ENCODE measurements at places on chromosomes 13 and 19. TPM values are rescaled to one million over a fixed set of nuclear protein-coding genes. Genes with fewer than 3 reads are reported as not detected.
A peak's percentile ranks its signal among the peaks of the same experiment; 100 is the strongest.

Gene NXNL1
- total RNA-seq: not detected

Gene ATP4B
- 0.34 TPM for total RNA-seq

Gene OR7G3
- total RNA-seq: not detected

Gene OR7E24
- not detected for total RNA-seq

Gene CYP4F8
- total RNA-seq: 14.9 TPM

Gene SIGLEC9
- 0.77 TPM for total RNA-seq

Gene ZNF331
- 39.6 TPM for total RNA-seq

GRCh38 chr13:71759651-71760511, 107.1 kb downstream of the DACH1 start:
- H3K4me1 ChIP-seq: no peaks in the 10 kb centered on the region
- DNase-seq: no peak
- no peak overlapping the region for H3K27ac ChIP-seq
- H3K36me3 ChIP-seq: no peaks in the 10 kb centered on the region
- H3K4me3 ChIP-seq: no peak overlapping the region

- DNase-seq: no peak
- H3K4me1 ChIP-seq: no peaks in the 10 kb centered on the region
- no peaks in the 10 kb centered on the region for H3K27me3 ChIP-seq
- no peak overlapping the region for H3K4me3 ChIP-seq
- peaks cover 4% of the 10 kb centered on the region for H3K36me3 ChIP-seq
- H3K27ac ChIP-seq: no peak overlapping the region
Observed at GRCh38 chr19:24060687-24061356, 26.2 kb upstream of the ZNF254 start.

GRCh38 chr13:25375727-25376358, 4.1 kb downstream of the ATP8A2 start:
- peak; percentile 7 for DNase-seq
- no peaks in the 10 kb centered on the region for H3K36me3 ChIP-seq
- H3K27me3 ChIP-seq: peaks cover 5% of the 10 kb centered on the region
- H3K4me1 ChIP-seq: no peaks in the 10 kb centered on the region
- no peak overlapping the region for H3K27ac ChIP-seq

- no peak overlapping the region for H3K4me3 ChIP-seq
- no peak for DNase-seq
- no peaks in the 10 kb centered on the region for H3K27me3 ChIP-seq
- no peak overlapping the region for H3K27ac ChIP-seq
Observed at GRCh38 chr19:38045554-38046253, 138.7 kb downstream of the SIPA1L3 start.

DNA sequence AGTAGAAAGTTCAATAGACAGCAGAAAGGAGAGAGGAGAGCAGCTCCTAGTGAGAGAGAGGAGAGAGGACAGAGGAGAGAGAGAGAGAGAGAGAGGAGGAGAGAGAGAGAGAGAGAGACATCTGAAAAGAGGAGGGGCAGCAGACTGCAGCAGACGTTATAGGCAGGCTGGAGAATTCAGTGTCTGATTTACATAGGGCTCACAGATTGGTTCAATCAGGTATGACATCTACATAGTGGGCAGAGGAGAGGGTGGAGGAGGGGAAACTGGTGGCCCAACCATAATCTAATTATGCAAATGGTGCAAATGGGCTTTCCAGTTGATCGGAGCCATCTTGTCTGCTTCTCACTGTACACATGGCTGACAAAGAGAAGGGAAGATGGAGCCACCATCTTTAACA, 221.3 kb upstream of the TRPC4 start:
- no peak overlapping the region for H3K27ac ChIP-seq
- H3K4me1 ChIP-seq: no peaks in the 10 kb centered on the region
- no peak for DNase-seq
- H3K36me3 ChIP-seq: no peaks in the 10 kb centered on the region
- no peaks in the 10 kb centered on the region for H3K27me3 ChIP-seq

DNA sequence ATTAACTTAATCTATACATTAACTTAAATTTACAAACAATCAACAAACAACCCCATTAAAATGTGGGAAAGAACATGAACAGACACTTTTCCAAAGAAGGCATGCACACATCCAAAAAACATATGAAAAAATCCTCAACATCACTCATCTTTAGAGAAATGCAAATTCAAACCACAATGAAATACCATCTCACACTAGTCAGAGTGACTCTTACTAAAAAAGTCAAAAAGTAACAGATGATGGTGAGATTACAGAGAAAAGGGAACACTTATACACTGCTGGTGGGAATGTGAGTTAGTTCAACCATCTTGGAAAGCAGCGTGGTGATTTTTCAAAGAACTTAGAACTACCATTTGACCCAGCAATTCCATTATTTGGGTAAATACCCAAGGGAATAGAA, 759.2 kb upstream of the SLITRK1 start:
- DNase-seq: no peak
- no peak overlapping the region for H3K27ac ChIP-seq
- H3K36me3 ChIP-seq: no peaks in the 10 kb centered on the region
- no peaks in the 10 kb centered on the region for H3K4me1 ChIP-seq
- H3K4me3 ChIP-seq: no peak overlapping the region

DNA sequence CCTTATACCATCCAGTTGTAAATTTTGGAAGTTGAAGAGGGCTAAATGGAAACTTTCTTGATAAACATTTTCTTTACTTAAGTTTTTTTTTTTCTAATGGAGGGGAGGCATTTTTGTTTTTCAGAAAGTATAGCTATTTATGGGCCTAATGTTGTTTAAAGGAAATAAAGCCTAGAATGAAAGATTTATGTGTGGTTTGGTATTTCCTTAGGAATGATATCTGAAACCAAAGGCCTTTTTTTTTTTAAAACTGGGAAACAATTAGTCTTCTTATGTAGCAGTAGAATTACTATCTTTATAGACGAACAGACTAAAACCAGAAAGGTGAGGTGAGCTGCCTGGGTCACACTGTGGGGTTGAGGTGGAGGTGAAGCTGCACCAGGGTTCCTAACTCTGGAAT, 80.1 kb downstream of the ESD start:
- H3K27me3 ChIP-seq: no peaks in the 10 kb centered on the region
- DNase-seq: no peak
- no peak overlapping the region for H3K27ac ChIP-seq
- no peak overlapping the region for H3K4me3 ChIP-seq

GRCh38 chr19:48752496-48753365, at the start of gene FUT1:
FUT1 (minus strand) TSS chr19:48752641; CDS start chr19:48751281, 1,360 bp downstream.
- H3K27me3 ChIP-seq: no peaks in the 10 kb centered on the region
- peak; percentile 89 for DNase-seq
- peak within 1 kb of the TSS; percentile 66 for H3K27ac ChIP-seq
- no peaks in the 10 kb centered on the region for H3K4me1 ChIP-seq
- no peaks in the 10 kb centered on the region for H3K36me3 ChIP-seq
- peak within 1 kb of the TSS; percentile 48 for H3K4me3 ChIP-seq

GRCh38 chr19:2171349-2172145, 7.8 kb downstream of the DOT1L start:
- H3K4me3 ChIP-seq: no peak overlapping the region
- H3K4me1 ChIP-seq: peaks cover 25% of the 10 kb centered on the region
- no peaks in the 10 kb centered on the region for H3K36me3 ChIP-seq

DNA sequence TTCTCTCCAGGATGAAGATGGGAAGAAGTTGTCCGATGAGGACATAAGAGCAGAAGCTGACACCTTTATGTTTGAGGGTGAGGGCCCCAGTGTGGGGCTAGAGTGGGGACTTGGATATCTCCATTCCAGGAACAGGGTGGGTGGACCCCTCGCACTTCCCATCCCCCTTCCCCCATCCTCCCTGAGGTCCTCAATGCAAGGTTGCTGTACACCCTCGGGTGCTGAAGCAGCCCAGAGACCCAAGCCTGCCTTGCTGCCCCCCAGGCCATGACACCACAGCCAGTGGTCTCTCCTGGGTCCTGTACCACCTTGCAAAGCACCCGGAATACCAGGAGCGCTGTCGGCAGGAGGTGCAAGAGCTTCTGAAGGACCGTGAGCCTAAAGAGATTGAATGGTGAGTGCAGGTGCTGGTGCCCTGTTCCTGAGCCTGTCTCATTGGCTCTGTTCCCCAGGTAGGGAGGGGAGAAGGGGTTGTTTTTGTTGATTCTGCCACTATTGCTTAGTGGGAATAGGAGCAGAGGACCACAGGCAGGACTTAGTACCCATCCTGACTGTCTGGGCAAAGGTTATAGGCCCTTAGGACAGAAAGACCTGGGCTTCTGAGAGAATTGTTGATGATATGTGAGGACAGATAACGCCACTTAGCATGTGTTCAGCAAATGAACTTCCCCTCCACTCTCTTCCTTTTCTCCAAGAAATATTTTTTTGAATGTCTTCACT, 12.0 kb downstream of the CYP4F3 start:
- no peak overlapping the region for H3K27ac ChIP-seq
- H3K27me3 ChIP-seq: no peaks in the 10 kb centered on the region
- H3K36me3 ChIP-seq: no peaks in the 10 kb centered on the region
- H3K4me1 ChIP-seq: no peaks in the 10 kb centered on the region
- H3K4me3 ChIP-seq: no peak overlapping the region
- no peak for DNase-seq

- DNase-seq: no peak
- no peak overlapping the region for H3K27ac ChIP-seq
- H3K4me1 ChIP-seq: peaks cover 2% of the 10 kb centered on the region
- H3K4me3 ChIP-seq: no peak overlapping the region
Observed at GRCh38 chr13:60162096-60162495, 1.6 kb downstream of the DIAPH3 start.

DNA sequence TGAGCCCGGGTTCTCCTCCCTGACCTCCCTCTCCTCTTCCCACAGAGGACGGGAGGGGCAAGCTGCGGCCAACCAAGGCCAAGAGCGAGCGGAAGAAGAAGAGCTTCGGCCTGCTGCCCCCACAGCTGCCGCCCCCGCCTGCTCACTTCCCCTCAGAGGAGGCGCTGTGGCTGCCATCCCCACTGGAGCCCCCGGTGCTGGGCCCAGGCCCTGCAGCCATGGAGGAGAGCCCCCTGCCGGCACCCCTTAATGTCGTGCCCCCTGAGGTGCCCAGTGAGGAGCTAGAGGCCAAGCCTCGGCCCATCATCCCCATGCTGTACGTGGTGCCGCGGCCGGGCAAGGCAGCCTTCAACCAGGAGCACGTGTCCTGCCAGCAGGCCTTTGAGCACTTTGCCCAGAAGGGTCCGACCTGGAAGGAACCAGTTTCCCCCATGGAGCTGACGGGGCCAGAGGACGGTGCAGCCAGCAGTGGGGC, 162.2 kb downstream of the KDM4B start:
- peaks cover 23% of the 10 kb centered on the region for H3K36me3 ChIP-seq
- peaks cover 9% of the 10 kb centered on the region for H3K4me1 ChIP-seq
- H3K27ac ChIP-seq: no peak overlapping the region
- DNase-seq: no peak
- no peaks in the 10 kb centered on the region for H3K27me3 ChIP-seq

DNA sequence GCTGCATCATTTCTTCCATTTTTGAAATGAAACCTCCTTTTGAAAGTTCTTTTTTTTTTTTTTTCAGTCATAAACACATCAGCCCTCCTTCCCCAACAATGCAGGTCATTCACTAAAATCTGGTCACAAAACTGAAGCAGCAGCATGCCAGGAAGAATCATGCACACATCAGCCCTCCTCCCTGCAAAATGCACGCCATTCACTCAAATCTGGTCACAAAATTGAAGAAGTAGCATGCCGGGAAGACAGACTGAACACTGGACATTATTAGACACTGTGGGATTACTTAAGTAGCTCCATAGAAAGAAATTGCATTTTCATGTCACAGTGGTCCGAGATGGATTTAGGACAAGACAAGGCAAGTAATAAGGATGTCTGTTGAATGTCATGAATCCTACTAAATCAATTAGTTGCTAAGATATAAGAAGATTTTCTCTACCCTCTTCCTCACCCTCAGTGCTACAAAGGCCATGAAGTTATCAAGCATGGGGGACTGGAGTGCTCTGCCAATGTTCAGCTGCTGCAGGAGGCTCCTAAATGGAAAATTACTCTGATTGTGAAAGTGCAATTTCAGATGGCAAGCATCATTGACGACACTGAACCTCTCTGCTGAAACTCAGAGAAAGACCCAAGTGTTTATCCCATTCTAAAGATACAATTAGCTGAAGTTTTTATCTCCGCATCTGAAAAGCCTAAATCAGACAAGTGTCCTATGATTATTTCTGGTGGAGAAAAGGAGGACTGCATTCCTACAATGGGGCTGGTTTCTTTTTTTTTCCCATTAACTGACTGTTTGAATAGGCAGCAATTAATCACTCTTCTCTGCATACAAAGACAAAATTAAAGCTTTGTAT, 913.2 kb downstream of the DIAPH3 start:
- no peak overlapping the region for H3K4me3 ChIP-seq
- no peaks in the 10 kb centered on the region for H3K4me1 ChIP-seq
- no peak overlapping the region for H3K27ac ChIP-seq
- no peak for DNase-seq
- H3K36me3 ChIP-seq: no peaks in the 10 kb centered on the region
- H3K27me3 ChIP-seq: no peaks in the 10 kb centered on the region

DNA sequence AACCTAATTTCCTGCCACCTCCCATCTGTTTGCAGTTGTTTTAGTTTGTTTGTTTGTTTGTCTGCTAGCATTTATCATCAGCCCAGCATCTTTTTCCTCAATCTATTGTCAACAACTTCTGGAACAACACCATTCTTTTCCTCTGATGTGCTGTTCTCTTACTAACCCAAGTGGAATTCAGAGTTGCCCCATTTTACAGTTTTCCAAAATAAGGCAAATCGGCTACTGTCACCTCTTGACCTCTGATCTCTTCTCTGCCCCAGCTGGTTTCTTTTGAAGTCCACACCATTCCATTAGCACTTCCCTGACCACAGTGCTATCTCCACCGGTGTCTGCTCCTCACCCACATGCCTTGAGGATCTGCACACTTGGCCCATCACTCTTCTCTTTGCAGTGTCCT, 102.4 kb downstream of the EFNB2 start:
- no peak overlapping the region for H3K27ac ChIP-seq
- no peak for DNase-seq
- H3K36me3 ChIP-seq: no peaks in the 10 kb centered on the region
- no peak overlapping the region for H3K4me3 ChIP-seq
- H3K27me3 ChIP-seq: no peaks in the 10 kb centered on the region

DNA sequence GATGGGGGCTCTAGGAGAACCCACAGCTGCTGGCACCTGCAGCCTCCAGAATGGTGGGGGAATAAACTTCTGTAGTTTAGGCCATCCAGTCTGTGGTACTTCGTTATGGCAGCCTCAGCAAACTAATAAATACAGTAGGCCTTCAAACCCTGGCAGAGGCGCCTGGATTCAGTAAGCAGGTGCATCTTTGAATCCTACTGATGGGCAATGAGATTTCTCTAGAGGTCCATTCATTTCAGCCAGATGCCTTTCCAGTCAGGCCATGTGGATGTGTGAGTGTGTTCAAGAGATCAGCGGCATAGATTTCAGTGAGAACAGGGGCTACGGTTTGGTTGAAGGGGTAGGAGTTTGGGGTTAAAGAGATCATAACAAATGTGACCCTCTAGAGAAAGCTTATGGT, 183.5 kb upstream of the RNF113B start:
- no peaks in the 10 kb centered on the region for H3K27me3 ChIP-seq
- H3K36me3 ChIP-seq: no peaks in the 10 kb centered on the region
- H3K27ac ChIP-seq: no peak overlapping the region
- no peak for DNase-seq
- no peaks in the 10 kb centered on the region for H3K4me1 ChIP-seq
- no peak overlapping the region for H3K4me3 ChIP-seq

- H3K4me3 ChIP-seq: no peak overlapping the region
- no peak overlapping the region for H3K27ac ChIP-seq
- no peaks in the 10 kb centered on the region for H3K4me1 ChIP-seq
- no peaks in the 10 kb centered on the region for H3K36me3 ChIP-seq
Observed at GRCh38 chr13:47869776-47870175, 131.3 kb downstream of the SUCLA2 start.
